ENCODE measurements at places on chromosomes 1 and 21.
A peak's percentile ranks its signal among the peaks of the same experiment; 100 is the strongest.

DNA sequence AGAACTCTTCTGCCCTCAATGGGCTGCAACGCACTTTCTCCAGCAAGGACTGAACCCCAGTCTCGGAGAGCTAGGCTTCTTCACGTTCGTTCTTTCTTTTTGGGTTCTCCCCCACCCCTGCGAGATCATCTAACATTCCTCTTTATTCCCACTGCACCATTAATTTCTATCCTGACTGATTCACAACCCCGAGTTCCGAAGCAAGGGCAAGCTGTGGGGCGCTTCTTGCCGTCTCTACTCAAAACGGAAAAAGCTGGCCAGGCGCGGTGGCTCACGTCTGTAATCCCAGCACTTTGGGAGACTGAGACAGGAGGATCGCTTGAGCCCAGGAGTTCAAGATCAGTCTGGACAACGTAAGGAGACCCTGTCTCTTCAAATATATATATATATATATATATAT, 37.4 kb upstream of the BTG2 start:
- no peak for DNase-seq

GRCh38 chr1:34712007-34712688, 42.7 kb upstream of the GJB5 start:
- no peak for DNase-seq

- DNase-seq = no peak
Observed at GRCh38 chr21:31394309-31394708, 50.2 kb upstream of the TIAM1 start.

DNA sequence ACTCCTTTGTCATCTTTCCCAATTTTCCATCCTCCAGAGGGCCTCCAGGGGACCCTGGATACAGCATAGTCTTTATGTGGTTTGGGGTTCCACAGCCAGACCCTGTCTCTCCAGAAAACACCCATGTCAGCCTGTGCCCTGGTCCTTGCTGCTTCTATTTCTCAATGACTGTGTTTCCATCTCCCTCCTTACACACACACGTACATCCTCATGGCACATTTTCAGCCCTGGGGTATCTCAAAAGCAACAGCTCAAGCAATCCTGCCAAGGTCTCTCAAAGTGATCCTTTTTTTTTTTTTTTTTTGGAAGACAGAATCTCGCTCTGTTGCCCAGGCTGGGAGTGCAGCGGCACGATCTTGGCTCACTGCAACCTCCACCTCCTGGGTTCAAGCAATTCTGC, 22.3 kb downstream of the QSOX1 start:
- DNase-seq = no peak

- no peak for DNase-seq
Observed at GRCh38 chr1:34970829-34971228, 14.3 kb downstream of the TMEM35B start.

DNA sequence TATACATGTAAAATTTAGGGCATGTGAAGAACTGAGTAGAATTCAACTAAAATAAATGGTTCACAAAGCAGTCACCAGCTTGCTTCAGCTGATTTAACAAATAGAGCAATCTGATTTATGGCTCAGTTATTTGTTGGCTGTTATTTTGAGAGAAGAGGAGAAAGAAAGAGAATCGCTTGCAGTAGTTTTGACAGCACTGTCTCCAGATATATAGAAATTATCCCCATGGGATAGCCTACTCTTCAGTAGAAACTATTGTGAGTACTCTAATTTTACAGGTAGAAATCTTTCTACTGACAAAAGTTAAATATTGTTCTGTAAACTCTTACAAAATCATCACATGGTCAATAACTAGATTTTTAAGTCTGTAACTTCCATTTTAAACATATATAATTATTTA, 1098.2 kb downstream of the MRPL39 start:
- no peak for DNase-seq

DNA sequence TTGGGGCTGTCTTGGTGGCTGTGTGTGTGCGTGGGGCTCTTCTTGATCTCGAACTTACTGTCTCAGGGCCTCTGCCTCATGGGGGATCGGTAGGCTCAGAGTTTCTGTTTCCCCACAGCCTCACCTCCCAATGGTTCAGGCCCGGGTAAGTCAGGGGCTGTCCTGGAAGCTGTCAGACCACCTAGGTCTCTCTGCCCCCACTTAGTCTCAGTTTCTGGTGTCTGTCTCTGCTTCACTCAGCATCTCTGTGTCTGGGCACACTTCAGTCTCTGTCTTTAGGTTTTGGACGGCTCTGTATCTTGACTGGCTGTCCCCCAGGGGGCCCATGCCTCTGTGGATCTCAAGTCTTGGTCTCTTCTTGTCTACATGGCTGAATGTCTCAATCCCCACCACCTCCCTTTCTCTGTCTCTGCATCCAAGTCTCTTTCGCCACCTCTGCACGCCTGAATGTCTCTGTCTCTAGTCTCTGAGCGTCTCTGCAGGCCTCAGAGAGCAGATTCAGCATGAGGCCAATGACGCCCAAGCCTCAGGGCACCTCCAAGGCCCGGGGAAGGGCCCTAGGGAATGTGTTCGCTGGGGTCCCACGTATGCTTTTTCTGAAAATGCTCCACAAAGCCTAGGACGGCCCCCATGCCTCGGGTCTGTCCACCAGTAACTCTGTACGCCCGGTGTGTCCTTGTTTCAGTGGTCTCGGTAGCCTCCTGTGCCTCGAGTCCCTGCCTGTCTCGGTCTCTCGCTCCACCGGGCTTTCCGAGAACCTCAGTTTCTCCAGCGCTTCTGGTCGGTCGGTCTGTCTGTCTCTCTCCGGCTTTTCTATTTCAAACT, 818 bp downstream of the FHL3 start:
- no peak for DNase-seq

DNA sequence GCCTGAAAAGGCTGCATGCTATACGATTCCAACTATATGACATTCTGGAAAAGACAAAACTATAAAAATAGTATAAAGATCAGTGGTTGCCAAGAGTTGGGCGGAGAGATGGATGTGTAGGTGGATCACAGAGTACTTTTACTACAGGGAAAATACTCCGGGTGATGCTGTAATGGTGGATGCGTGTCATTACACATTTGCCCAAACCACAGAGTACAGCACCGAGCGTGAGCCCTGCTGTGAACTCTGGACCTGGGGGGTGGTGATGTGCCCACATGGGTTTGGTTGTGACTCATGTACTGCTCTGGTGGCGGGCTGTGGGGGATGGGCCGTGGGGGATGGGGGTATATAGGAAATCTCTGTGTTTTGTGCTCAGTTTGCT, 162.7 kb upstream of the COL6A1 start:
- DNase-seq = peak; percentile 48

DNA sequence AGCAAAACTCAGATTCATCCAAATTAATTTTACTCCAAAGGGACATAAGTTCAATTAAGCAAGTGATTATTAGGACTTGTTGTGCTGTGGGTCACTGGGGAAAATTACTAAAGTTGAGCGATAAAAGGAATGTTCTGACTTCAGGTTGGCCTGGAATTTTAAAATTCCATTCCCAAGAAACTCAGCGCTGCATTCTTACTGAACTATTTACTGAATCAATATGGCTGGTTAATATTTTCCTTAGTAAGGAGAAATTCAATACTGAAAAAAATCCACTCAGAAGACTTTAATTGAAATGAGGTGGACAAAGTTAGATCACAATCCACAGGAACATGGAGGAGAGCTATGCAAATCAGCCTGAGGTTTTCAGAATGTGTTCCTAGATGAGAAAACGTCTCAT, 578.9 kb upstream of the NR5A2 start:
- no peak for DNase-seq

- DNase-seq = no peak
Observed at GRCh38 chr1:1976031-1976430, 27.6 kb downstream of the CFAP74 start.

- no peak for DNase-seq
Observed at GRCh38 chr1:225688345-225688744, 35.4 kb upstream of the ENAH start.

Data from breast epithelium (tissue), 4 donors.